ENCODE measurements at places on chromosomes 12 and 14. TPM values are rescaled to one million over a fixed set of nuclear protein-coding genes. Genes with fewer than 3 reads are reported as not detected.

- DNase-seq = peak; percentile 72
Observed at GRCh38 chr14:22070119-22070982, 396.7 kb upstream of the OR4E1 start.

DNA sequence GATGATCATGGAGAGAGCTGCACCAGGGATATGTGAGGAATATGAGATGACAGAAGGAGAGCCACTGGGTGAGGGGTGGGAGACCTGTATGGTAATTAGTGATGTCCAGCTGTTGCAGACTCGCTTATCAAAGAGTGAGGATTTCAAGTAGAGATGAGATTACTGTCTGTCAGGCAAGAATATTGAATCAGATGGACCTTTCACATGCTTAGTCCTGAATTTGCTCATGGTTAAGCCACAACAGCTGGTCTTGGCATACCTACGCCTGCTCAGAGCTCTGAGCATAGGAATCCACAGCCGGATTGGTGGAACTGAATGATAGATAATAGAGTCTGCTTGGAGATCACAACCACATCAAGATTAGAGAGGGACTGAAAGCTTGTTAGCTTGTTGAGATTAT, 115.2 kb upstream of the ARHGAP5 start:
- no peak for DNase-seq

- DNase-seq = no peak
Observed at GRCh38 chr14:103206836-103207387, 83.7 kb downstream of the TNFAIP2 start.

DNA sequence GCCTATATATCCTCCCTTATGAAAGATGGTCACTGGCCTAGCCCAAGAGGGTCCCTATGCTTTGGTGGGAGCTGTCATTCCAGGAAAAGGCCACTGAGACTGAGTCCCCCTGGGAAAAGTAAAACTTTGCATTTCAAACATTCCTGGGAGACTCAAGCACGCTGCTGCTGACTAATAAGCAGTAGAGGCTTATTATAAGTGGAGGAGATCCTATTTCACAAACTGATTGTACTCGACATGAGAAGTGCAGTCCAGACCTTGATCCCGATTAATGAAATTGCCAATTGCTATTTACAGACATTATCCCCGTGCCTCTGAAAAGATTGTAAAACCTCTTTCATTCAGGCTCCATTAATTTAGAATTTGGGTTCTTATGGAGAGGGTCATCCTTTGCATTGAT, 96.6 kb downstream of the EMP1 start:
- no peak for DNase-seq

DNA sequence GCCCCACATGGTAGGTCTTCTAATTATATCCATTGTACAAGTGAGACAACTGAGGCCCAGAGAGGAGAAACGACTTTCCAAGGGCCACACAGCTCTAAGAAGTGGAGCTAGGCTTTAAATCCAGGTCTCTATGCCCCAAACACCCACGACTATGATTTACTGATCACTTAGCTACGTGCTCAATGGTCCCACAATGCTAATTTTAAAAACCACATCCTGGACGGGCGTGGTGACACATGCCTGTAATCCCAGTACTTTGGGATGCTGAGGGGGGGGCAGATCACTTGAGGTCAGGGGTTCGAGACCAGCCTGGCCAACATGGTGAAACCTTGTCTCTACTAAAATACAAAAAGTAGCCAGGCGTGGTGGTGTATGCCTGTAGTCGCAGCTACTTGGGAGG, 8.4 kb upstream of the MLEC start:
- DNase-seq = peak; percentile 44

DNA sequence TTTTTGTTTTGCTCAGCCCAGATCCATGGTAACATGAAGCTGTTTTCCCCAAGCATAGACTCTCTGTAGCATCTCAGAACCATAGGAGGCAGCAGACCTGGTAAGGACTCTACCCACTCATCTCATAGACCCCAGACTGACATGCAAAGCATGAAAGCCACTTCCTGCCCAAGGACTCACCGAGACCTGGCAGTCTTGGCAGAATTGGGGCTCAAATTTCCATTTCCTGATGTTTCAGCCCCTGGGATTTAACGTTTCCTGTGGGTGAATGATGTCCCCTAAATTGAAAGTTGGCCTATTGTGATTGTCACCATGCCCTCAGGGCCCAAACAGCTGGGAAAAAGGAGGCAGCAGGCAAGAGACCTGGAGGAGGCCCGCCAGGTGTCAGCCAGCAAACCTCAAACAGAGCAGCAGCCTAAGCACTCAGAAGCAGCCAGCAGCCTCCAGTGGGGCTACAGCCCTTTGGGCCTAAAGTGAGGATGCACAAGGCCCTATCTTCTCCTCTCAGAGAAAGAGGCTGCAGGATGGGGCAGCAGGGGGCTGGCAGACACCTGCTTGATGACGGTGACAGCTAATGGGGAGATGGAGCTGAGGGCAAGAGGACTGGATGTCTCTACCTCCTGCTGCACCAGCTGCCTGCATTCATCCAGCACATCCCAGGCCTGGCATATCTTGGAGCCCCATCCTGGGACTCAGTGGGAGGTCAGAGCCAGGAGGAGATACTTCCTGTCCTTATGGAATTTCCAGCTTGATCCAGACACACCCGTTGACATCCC, 8.5 kb downstream of the KRT85 start:
- DNase-seq = peak; percentile 38

Gene MFAP5
- not detected for total RNA-seq

Gene EML1
- total RNA-seq = 1.7 TPM

Gene TTC6
- not detected for total RNA-seq
